Activated CD4-positive, CD25-positive, alpha-beta regulatory T cell treated with anti-CD3 and anti-CD28 coated beads, Interleukin-2, amount 50 U/mL, for 24 hours (primary cell): ENCODE measurements at places on chromosomes 4 and X.

DNA sequence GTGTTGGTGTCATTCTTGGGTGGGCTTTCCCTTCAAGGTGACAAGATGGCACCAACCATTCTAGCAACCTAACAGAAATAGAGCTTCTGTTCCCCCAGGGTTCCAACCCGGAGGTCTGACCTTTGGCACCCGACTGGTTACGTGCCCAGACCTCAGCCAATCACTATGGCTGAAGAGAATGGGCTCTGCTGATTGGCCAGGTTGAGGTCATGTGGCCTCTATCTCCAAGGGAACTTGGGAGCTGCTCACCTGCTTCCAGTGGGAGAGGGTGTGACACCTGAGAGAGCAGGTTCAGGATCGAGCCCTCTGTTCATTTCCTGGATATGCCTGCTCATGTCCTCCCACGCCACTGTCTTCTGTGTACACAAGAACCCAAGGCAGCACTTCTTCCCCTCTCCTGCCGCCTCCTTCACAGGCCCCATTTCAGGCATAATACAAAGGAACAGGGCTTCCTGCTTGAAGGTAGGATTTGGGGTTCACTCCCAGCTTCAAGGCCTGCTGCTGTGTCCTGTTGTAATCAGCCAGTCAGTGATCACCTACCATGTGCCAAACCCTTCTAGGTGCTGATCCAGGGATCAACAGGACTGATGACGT lies 11.0 kb downstream of the SOWAHB start:
- ATAC-seq = no peak

DNA sequence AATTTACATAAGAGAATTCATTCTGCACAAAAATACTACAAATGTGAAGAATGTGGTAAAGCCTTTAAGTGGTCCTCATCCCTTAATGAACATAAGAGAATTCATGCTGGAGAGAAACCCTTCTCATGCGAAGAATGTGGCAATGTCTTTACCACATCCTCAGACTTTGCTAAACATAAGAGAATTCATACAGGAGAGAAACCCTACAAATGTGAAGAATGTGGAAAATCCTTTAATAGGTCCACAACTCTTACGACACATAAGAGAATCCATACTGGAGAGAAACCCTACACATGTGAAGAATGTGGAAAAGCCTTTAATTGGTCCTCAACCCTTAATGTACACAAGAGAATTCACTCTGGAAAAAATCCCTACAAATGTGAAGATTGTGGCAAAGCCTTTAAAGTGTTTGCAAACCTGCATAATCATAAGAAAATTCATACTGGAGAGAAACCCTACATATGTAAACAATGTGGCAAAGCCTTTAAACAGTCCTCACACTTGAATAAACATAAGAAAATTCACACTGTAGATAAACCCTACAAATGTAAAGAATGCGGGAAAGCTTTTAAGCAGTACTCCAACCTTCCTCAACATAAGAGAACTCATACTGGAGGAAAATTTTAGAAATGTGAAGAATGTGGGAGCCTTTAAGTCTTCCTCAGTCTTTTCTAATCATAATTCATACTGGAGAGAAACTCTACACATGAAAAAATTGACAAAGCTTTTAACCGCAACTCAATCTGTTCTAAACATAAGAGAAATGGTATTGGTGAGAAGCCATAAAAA lies 37.4 kb downstream of the ZNF718 start:
- no peak for ATAC-seq

DNA sequence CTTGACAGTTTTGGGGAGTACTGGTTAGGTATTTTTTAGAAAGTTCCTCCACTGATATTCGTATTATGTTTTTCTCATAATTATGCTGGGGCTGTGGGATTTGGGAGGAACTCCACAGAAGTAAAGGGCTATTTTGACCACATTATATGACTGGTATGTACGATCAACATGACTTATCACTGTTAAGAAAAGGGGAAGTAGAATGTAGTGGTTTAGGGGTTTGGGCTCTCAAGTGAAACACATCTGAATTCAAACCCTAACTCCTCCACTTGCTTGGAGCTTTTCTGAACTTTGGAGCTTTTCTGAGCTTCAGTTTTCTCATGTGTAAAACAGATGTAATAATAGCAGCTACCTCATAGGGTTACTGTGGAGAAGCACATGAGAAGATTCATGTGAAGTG lies 96.4 kb upstream of the C1GALT1C1 start:
- ATAC-seq = no peak

DNA sequence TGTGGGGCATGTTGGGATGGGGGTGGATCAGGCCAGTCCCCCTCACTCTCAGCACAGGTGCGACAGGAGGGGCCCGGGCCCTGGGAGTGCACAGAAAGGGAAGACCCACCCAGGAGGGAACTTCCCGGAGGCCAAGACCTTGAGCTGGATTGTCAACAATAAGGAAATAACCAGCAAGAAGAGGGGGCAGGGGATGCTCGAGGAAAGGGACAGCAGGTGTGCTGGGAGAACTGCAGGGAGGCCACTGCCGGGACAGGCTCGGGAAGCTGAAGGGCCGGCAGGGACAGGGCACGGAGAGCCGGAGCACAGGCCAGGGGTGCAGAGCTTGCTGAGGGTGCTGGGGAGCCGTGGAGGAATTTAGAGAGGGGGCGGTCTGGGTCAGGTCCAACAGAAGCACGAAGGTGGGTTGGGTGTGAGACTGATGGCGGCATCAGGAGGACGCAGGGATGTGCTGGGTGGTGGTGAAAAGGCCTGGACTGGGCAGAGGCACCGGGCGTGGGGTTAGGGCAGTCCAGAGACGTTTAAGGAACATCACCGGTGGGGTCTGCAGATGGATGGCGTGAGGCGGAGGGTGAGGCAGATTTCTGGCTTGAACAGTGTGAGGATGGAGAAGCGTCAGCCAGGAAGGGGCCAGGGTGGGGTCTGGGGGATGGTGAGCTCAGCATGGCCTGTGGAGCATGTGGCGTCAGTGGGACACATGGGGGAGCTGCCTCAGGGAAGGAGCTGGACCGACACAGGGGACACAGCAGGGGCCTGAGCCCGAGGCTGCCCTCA lies 54.8 kb downstream of the ADRA2C start:
- ATAC-seq = no peak

DNA sequence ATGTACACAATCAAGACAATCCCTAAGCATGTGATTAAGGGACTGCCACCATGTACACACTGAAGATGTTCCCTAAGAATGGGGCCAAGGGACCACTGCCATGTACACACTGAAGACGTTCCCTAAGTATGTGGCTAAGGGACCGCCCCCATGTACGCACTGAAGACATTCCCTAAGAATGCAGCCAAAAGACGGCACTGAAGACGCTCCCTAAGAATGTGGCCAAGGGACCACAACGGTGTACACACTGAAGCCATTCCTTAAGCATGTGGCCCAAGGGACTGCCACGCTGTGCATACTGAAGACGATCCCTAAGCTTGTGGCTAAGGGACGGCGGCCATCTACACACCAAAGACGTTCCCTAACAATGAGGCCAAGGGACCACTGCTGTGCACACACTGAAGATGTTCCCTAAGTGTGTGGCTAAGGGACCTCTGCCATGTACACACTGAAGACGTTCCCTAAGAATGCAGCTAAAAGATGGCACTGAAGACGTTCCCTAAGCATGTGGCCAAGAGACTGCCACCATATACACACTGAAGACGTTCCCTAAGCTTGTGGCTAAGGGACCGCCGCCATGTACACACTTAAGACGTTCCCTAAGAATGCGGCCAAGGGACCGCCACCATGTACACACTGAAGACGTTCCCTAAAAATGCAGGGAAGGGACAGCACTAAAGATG lies 26.4 kb downstream of the DHRSX start:
- no peak for ATAC-seq

DNA sequence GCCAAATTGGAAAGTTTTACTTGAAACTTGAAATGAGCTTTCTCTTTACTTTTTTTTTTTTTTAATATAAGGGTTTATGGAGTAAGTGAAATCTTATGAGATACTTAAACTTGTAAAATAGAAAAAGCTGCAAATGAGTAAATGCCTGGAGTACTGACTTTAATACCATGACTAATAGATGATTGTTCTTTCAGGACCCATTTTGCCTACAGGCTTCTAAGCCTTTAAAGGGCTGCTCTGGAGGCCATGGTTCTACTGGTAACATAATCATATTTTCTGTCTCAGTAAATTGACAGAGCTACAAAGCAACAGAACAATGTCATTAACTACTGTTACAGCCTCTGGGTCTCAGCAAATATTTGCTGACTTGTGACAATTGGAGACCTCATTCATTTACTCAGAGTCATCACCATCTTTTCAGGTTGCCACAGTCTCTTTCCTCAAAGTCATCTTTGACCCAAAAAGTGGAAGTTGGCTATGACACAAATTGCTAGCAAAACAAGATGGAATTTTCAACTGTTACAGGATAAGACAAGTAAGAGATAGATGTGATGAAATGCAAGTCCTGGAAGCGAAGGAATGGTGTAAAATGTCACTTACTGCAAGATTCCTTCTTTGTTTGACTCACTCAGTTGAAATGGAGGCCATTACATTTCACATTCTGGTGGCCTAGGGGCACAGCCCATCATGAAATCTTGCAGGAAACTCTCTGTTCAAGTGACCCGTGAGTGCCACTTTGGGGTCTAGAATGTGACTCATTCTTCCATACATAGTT lies 132.7 kb downstream of the BTC start:
- no peak for ATAC-seq

DNA sequence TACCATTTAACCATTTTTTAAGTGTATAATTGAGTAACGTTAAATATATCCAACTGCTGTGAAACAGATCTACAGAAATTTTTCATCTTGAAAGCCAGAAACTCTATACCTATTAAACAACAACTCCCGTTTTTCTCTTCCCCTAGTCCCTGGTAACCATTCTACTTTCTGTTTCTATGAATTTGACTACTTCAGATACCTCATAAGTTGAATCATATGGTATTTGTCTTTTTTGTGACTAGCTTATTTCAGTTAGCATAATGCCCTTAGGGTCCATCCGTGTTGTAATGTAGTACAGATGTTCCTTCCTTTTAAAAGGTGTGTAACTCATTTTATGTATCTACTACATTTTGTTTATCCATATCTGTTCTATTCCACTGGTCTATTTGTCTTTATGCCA lies 48.7 kb downstream of the STAG2 start:
- ATAC-seq = peak; percentile 85

DNA sequence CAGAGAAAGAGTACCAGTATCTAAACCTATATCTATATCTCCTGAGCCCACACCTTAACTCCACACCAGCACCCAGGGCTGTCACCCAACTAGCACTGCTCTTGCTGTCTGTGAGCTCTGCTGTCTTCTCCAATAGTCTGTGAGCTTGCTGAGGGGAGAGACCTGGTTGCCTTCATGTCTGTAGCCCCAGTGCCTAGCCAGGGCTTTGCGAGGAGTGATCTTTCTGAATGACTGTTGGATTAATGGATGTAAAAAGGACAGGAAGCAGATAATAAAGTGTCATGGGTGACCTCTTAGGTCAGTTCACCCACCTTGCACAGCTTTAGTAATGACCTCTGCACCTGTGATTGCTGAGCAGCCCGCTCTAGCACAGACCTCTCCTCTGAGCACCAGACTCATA lies 30.5 kb downstream of the CNGA2 start:
- ATAC-seq = no peak

DNA sequence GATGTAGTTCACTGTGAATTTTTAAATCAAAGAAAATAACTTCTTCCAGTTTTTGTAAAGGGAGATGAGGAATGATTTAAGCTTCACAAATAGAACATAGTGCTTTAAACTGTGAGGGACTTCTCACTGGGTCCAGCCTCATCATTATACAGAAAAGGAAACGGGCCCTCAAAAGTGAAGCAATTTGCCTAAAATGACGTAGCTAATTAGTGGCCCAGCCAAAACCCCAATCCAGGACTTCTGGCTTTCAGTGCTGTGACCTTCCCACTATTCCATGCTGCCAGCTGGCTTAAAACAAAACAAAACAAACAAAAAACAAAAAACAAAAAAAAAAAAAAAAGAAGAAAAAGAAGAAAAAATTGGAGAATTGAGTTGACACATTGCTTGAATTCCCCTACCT lies 45.0 kb upstream of the STOX2 start:
- ATAC-seq = no peak

GRCh38 chrX:126799059-126799458 lies 20.5 kb upstream of the PRR32 start:
- no peak for ATAC-seq

GRCh38 chrX:1506916-1507315 lies 30.1 kb downstream of the P2RY8 start:
- no peak for ATAC-seq

DNA sequence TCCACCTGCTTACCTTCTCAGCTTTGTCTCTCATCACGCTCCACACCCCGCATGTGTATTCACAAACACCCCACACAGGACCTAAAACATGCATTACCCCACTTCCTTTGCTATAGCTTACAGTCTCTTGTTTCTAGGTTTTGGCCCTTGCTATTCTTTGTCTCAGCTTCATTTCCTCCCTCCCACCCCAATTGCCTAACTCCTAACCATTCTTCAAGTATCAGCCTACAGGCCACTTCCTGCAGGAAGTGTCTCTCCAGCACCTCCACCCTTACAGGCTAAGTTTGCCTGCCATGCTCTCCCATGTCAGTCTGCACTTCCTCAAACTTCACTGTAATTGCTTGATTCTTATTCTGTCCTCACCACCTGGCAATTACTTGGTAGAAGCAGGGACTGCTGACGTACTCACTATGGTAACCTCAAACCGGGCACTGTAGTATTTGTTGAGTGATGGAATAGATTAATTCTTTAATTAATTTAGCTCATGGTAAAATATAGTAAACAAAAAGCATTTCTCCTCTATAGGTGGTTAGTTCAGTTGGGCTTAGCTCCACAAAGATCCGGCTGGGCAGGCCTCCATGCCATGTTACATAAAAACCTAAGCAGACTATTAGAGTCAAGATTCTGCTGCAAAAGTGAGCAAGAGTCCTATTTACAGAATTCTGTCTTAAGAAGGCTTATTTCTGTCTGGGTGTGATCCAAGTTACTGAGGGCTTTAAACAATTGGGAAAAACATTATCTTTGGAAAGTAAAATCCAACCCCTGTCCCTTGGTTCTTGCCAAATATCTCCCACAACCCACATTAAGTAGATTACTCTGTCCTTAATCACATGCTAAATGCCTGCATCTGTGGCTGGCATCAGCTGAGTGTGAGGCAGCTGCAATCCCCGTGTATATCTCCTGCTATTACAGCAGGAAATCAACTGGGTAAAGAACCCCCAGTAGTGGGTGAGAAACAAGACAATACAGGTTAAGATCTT lies 124.7 kb upstream of the CPEB2 start:
- ATAC-seq = no peak

- ATAC-seq = no peak
Observed at GRCh38 chr4:185358514-185358913, 37.2 kb downstream of the LRP2BP start.
